Muscle of leg (tissue), 16 donors: ENCODE measurements at places on chromosomes 7 and 10.

GRCh38 chr7:70699271-70699670, 432.7 kb upstream of the GALNT17 start:
- DNase-seq = no peak

- no peak for DNase-seq
These were observed 32.8 kb downstream of the MRPS33 start for GRCh38 chr7:140981951-140982350.

GRCh38 chr10:12348870-12349628, at the start of gene CAMK1D:
CAMK1D (plus strand) TSS chr10:12349547.
- peak; percentile 82 for DNase-seq

- DNase-seq = no peak
These were observed 273.4 kb upstream of the CSTF2T start for GRCh38 chr10:51972733-51973346.

DNA sequence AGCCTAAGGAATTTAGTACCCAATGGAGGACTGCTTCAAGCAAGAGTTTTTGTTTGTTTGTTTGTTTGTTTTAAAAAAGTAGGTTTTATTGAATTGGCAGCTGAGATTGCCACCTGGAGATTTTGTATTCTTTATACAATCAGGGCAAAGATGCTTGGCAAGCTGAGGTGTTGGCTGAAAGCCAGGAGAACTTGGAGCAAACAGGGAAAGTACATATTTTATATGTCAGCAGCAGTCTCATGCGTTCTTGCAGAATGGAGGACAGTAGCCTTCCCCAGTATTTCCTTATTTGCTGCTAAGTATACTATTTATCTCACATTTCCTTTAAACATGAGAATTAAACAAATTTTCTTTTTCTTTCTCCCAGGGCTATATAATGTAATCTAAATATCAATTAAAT, 22.6 kb upstream of the ICA1 start:
- DNase-seq = no peak

DNA sequence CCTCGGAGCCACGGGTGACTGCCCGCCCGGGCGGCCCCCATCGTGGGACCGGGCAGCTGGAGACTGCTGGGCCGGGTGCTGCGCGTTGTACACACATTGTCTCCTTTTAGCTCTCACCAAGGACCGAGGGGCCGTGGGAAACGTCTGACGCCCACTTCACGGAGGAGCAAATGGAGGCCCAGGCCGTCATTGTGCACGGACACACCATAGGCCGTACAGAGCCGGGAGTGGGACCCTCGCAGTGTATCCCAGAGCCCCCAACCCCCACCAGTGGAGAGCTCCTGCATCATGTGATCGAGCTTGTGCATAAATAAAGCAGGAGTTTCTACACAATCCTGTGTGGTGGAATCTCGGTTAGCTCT, 722 bp downstream of the DENND10 start:
- peak; percentile 31 for DNase-seq

GRCh38 chr10:58189269-58189668, 78.4 kb downstream of the IPMK start:
- peak; percentile 40 for DNase-seq

DNA sequence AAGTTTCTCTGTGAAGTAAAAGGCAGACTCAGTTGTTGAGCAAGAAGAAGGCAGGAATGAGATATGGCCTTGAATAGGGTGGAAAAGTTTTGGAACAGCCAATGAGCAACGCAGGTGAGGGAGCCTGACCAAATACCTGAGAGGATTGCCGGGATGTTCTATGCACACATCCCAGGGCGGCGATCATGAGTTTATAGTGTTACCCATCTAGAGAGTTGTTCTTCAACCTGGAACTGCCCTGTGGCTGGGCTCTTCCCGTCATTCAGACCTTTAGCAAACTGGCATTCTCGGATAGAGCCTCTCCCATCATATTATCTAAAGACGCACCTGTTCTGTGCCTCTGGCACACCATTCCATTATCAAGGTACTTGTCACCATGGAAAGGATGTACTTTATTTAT, 103.0 kb upstream of the KIF5B start:
- DNase-seq = no peak

DNA sequence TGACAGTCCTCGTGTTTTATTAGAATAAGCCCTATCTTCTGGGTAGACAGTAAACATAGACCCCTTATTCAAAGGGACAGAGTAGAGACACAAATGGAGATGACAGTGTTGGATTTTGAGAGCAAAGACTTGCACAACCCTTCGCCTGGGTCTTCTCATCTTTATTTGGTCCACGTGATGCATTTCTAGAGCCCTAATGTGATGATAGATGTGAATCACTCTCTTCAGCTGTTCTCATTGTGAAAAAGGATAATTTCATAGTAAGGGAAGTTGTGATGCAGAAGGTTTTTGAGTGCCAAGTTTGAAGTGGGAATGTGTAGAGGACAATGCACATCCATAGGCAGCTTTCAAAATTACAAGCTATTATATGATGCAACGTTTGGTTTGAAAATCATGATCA, 86.3 kb downstream of the CREB5 start:
- DNase-seq = no peak

GRCh38 chr7:28126410-28127041, 54.1 kb downstream of the JAZF1 start:
- DNase-seq = no peak

- DNase-seq = peak; percentile 42
These were observed 132.1 kb upstream of the ZMIZ1 start for GRCh38 chr10:78936412-78937342.

DNA sequence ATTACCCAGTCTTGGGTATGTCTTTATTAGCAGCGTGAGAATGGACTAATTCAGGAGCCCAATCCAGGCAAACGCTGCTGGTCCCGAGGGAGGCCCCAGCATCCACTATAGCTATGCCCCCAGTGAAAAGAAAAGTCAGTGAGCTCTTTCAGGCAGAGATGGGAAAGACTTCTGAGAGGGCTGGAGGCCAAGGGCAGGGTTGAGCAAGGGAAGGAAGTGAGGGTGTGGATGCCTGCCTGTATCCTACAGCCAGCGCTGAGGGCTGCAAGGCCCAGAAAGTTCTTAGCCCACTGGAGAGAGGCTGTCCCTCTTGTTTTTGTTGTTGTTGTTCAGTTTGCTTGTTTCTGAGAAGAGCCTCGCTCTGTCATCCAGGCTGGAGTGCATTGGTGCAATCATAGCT, 261.6 kb downstream of the ZEB1 start:
- DNase-seq = no peak

DNA sequence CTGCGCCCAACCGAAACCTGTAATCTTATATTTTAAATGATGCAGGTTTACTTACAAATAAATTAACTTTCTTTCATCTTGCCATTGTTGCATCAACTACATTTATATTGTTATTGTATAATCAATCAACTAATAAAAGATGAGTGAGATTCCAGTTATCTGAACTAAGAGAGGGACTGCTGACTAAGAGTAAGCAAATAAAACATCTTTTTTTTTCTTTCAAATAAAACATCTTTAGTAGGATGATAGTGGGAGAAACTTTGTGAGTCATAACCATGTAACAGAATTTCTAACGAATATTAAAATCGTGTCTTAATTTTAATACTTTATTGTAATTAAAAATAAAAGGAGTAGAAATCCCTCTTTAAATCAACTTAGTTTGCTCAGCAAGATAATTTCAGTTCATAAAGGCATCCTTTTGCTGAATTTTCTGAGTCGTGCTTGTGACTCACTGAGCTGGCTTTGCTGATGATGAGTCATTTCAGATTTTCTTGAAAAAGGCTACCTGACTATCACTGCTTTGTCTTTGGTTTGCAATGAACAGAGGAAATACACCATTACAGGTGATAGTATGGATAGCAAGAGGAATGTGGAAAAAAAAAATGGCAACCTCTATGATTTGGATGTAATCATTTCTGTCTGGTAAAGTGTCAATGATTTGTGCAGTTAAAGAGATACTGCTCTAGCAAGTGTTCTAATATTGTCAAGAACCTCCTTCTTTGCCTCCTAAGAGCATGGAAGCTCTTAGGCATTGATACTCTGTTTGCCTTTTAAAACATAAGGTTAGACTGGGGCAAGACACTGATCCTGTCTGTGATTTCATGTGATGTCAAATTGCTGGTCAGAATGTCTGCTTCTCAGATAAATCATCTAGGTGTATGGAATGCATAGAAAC, 119.5 kb downstream of the GPR158 start:
- DNase-seq = no peak

- no peak for DNase-seq
These were observed 25.2 kb upstream of the ADAMTS14 start for GRCh38 chr10:70647086-70647485.

- no peak for DNase-seq
These were observed 669.4 kb downstream of the NRG3 start for GRCh38 chr10:82544377-82544776.

DNA sequence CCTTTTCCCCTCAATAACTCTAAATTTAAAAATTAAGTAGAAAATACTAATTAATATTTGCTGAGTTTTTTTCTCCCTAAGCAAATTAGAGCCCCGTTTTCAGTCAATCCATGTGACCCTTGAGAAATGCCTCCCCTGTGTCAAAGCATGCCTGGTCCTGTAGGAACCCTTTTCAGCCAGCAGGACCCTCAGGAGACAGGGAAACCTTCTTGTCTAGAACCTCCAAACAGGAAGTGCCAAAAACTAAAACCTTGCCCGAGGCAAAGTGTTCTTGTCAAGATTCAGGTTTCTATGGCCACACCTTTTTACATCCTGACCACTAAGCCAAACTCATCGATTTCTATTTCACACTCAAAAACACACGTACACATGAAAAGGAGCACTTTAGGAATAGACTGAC, 60.1 kb upstream of the NFE2L3 start:
- DNase-seq = no peak

- DNase-seq = no peak
These were observed 175.5 kb upstream of the ITGB1 start for GRCh38 chr10:33133557-33133956.
